ENCODE measurements at places on chromosomes 5 and 9.

GRCh38 chr9:120562861-120563443 lies 17.0 kb downstream of the CDK5RAP2 start:
- DNase-seq = no peak

DNA sequence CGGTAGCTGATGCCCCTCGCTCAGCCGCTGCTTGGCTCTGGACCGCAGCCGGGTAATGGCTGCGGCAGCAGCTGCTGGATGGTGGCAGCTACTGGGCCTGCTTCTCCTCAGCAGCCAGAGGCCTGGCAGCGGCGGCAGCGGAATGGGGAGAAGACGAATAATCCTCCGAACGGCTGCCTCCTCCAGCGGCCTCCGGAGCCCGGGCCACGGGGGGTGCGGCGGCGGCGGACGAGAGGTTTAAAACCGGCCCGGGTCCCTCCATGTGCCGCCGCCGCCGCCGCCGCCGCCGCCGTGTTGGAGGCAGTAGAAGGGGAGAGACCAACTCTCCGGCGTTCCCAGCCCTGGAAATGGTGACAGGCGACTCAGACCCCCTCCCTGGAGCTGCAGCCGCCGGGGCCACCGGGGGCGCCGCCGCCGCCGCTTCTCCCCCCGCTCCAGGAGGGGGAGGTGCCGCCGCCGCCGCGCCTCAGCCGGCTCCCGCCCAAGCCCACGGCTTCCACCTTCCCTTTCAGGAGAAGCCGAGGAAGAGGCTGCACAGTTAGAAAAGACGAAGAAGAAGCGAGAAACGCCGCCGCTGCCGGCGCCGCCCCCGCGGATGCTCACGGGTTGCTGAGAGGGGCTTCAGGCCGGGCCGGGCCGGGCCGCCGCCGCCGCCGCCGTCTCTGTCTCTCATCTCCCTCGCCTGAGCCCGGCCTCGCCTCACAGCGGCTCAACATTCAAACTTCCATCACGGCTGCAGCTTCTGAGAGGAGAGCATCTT lies 118.4 kb upstream of the PRSS3 start:
- DNase-seq = no peak

DNA sequence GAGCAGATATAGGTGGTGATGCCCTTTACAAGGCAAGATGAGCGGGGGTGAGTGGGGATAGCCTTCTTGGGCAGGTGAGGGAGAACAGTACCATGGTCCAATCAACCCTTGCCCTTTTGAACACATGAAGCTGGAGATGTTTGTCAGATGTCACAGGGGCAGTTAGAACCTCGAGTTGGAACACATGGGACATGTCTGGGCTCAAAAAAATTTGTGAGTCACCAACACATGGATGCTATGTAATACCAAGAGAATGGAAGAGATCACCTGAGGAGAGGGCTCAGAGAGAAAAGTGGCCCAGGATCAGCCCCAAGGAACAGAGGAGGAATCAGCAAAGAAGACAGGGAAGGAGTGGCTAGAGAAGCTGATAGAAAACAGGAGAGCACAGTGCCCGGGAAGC lies 4.7 kb downstream of the PHYKPL start:
- no peak for DNase-seq

- DNase-seq = no peak
These were observed 249.5 kb downstream of the PRELID2 start for GRCh38 chr5:145585443-145586148.

DNA sequence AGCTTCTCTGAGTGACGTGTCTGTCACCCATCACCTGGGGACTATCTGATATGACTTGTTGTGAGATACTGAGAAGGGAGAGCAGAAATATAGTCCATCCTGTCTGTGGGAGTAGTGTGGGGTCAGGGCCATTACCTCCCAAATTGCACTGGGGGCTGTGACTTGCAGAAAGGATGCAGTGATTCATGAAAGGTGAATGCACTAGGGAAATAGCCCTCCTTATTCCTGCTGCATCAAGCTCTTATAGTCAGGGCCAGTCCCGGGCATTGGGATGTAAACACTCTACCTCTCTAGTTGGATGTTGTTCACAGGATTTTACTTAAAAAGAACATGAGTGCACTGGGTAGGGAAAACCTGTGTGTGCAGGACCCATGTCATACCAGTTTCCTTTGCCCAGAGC lies 124.8 kb downstream of the STK32A start:
- DNase-seq = no peak

Data from stimulated activated naive CD4-positive, alpha-beta T cell (primary cell).